ENCODE measurements at places on chromosomes 12 and 14.

DNA sequence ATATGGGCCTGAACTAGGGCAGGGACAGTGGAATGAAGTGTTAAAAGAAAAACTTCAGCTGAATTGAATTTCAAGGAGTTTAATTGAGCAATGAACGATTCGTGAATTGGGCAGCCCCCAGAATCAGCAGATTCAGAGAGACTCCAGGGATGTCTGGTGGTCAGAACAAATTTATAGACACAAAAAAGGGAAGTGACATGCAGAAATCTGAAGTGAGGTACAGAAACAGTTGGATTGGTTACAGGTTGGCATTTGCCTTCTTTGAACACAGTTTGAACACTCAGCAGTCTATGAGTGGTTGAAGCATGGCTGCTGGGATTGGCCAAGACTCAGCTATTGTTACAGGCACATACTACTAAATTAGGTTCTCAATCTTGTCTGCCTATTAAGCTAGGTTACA, 9.7 kb upstream of the TBPL2 start:
- no peak for DNase-seq

DNA sequence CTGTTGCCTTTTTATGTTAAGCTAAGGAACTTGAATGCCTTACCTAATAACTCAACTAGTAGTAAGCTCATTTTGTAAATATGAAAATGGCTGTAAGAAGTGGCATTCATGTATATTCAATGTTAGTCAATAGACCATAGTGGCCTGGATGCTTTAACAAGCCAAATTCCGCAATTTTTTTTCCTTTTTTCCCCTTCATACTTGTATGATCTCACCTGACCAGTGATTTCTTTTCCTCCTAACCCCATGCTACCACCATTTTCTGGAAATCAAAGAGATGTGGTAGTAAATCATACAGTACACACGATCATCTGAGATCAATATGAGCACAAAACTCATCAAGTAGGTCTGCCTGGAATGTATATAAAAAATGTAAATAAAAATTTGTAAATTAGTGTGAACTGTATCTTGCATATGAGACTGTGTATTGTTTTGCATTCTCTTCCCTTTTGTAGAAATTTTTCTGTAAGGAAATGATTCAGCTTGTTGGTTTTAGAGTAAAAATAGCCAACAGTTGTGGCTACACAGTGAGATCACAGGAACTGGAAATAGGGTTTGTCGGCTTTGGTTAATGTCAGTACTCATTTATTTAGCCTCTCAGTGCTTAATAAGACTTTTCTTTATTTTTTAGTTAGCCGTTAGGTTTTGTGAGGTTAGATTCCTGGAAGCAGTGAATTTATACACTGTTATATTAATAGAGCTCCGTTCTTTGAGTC, 62.5 kb downstream of the ETNK1 start:
- no peak for DNase-seq

DNA sequence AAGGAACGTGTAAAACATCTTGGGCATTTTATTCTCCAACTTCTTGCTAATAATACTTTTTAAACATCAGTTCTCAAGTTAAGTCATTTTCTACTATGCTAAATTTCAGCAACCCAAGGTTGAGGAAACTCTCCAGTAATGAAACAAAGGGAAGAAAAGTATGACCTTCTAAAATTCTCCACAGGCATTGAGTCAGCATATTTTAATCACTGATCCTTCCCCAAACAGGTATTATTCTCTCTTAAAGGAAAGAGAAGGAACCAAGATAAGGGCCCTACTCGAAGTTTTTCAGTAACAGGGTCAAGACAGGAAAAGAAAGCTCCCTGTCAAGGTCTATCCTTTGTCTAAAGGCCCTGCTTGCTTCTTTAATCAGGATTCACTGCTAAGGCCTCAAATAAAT, 3.0 kb downstream of the KICS2 start:
- no peak for DNase-seq

DNA sequence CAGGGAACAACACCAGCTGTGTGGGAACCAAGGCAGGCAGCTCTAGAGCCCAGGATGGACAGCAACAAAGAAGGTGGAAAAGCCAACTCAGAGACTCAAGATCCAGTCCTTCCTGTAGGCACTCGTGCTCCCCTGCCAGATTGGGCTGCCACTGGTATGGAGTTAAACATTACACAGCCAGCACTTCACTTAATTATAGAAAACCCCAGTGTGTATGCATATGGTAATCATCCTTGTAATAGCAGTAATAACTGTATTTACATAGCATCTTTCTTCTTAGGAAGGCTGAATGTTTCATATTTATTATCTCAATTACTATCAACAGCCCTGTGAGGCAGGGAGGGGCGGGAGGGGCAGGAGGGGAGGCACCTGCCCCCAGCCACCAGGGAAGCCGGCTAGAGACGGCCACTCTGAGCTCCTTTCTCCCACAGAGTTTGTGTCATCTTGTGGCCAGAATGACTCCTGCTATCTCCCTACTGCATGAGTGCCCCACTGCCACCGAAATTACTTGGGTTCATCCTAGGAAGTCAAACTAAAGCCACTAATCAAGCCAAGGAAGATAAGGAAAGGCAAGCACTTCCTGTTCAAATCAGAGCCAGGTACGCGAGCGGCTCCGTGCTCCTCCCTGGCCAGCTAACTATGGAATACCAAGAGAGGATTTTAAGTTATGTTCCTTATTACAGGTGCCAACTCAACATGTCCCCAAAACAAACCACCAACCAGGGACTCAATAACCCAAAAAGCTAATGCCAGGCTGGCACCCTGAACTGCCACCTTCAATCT, 15.7 kb upstream of the RAB35 start:
- DNase-seq: peak; percentile 10

- no peak for DNase-seq
Observed at GRCh38 chr14:91419044-91419397, 1.4 kb upstream of the CCDC88C start.

DNA sequence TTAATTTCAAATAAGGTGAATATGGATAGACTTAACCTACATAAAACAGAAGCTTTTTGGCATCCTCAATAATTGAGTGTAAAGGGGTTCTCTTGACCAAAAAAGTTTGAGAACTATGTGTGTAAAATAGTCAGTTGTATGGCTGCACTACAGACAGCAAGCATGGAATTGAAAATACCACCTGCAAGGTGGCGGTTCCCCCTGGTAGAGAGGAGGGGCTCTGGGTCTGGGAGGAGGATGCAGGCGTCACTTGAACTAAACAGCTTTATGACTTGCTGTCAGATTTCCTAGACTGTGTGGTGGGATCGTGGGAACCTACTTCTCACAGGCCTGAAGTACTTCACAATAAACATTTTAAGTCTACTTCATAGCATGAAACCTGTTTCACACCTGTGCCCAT, 6.3 kb downstream of the EVL start:
- no peak for DNase-seq

GRCh38 chr12:55644591-55644990, 7.9 kb downstream of the OR10P1 start:
- DNase-seq: no peak

GRCh38 chr14:101151927-101152305, 248.4 kb upstream of the RTL1 start:
- DNase-seq: no peak

DNA sequence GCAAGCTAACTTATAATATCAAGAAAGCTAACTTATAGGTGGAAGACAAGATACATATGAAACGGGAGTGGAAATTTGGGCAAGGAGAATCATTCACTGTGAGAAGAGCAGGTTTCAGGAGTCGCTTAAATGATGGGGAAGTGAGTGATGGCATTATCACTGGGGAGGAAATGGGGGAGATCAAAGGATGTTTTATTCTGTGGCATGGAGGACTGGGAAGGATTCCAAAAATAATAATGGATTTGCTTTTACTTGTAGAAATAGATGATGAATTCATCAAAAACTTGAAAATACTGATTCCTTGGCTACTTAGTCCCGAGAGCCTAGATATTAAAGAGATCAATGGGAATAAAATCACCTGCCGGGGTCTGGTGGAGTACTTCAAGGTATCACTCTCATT, 47.8 kb downstream of the SAV1 start:
- DNase-seq: no peak

All from NCI-H2081 treated with DMSO at 0.1 percent for 48 hours (cell line).